ENCODE measurements at places on chromosomes 12 and 14.

- DNase-seq: no peak
Measured at GRCh38 chr12:48717252-48717695, 767 bp upstream of the CCNT1 start.

DNA sequence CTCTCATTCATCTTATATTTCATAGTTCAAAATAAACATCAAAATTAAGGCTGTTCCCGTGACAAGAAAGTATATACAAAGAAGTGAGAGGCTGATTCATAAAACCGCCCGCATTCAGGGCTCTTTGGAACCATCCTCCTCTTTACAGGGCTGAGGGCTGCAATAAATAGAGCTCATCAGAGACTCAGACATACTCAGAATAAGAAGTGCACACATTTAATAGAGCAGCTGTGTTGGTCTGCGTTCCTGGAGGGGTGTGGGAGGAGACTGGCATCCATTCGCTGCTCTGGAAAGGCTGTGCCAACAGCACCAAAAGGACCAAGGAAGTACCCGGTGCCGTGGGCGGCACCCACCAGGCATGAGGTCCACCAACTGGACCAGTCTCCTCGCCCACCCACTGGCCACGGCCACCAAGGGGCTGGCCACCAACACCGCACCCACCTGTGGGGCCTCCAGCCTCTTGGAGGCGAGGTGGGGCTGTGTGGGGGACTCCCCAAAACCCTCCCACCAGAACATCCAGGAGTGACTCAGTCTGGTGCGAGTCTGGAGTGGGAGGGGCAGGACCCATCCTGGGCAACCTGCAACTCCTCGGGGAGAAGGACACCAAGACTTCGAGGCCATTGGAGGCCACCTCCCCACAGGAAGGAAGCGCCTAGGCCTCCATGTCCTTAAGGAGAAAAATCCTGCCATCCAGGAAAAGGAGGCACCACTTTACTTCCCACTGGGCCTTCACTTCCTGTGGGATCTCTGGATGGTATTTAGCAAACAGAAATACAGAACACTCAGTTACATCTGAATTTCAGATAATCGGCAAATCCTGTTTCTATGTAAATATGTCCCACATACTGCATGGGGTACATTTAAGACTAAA is 32.7 kb downstream of the VCPKMT start:
- DNase-seq: no peak

GRCh38 chr14:61308198-61308597 is 13.2 kb upstream of the PRKCH start:
- no peak for DNase-seq

- no peak for DNase-seq
Measured at GRCh38 chr12:48773686-48774085, 15.2 kb downstream of the ADCY6 start.

- no peak for DNase-seq
Measured at GRCh38 chr14:84084056-84084630, 1445.8 kb upstream of the FLRT2 start.

- DNase-seq: no peak
Measured at GRCh38 chr12:26109343-26109881, 15.4 kb downstream of the BHLHE41 start.

- no peak for DNase-seq
Measured at GRCh38 chr12:4506870-4507269, 31.8 kb upstream of the RAD51AP1 start.

GRCh38 chr14:24298892-24299254 is 707 bp downstream of the DHRS1 start:
- no peak for DNase-seq

- DNase-seq: no peak
Measured at GRCh38 chr12:72493407-72493806, 221.2 kb downstream of the TRHDE start.

GRCh38 chr14:104580961-104581360 is 1.4 kb downstream of the C14orf180 start:
- no peak for DNase-seq

GRCh38 chr12:106249411-106250135 is 1.8 kb upstream of the CKAP4 start:
- no peak for DNase-seq

- DNase-seq: no peak
Measured at GRCh38 chr12:75622492-75622891, 111.1 kb upstream of the KRR1 start.

DNA sequence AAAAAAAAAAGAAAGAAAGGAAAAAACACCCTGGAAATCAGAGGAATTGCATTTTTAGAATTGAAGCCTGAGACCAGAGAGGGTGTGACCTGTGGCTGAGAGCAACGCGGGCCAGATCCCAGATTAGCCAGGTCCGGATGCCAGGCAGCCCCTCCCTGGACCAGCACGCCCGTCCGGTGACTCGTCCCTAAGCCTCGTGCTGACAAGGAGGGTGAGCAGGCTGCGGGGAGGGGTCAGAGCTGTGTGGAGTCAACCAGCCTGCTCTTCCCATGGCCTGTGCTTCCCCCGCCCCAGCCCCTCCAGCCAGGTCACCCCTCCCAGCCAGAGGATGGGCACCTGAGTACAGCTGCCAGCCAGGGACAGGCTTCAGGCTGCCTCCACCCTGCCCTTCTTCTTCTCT is 4.2 kb upstream of the KLC1 start:
- DNase-seq: no peak

DNA sequence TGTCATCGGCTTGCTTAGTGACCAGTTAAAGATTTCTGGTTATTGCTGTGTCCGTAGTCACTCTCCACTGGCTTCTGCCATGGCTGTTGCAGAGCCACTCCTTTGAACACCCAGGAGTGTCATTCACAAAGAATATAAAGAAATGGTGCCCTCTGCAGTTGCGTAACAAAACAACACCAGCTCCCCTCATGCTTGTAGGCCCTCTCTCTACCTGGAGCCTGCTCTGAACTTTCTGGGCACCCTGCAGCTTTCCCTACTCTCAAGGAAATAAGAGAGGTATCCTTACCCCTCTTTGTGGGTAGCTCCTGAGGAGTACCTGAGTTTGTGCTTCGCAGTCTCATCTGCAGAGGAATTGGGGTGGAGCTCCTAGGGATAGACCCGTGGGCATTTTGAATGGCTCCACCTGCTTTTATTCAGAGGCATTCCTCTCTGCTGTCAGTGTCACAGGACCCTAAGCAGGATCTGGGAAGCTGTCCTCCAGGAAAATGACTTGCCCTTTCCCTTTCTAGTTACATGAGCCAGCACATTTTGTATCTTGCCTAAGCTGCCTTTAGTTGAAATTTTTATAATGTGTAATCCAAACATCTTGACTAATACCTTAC is 97.2 kb upstream of the TMEM260 start:
- no peak for DNase-seq

DNA sequence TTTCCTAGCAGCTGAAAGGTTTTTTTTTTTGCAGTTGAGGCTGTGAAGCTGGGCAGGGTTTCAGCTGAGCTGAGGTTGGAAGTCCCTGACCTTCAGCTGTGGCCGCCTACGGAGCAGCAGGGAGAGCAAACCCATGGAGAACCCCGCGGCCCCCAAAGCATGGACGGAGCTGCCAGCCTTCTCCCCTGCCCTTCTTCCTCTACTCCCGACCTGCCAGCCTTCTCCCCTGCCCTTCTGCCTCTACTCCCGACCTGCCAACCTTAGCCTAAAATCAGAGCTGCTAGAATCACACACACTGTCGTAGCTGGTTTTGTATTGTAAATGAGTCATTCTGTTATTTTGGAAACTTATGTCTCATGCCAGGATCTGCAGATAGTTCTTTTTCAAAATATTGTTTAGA is 74.6 kb downstream of the PPP2R5C start:
- DNase-seq: no peak

DNA sequence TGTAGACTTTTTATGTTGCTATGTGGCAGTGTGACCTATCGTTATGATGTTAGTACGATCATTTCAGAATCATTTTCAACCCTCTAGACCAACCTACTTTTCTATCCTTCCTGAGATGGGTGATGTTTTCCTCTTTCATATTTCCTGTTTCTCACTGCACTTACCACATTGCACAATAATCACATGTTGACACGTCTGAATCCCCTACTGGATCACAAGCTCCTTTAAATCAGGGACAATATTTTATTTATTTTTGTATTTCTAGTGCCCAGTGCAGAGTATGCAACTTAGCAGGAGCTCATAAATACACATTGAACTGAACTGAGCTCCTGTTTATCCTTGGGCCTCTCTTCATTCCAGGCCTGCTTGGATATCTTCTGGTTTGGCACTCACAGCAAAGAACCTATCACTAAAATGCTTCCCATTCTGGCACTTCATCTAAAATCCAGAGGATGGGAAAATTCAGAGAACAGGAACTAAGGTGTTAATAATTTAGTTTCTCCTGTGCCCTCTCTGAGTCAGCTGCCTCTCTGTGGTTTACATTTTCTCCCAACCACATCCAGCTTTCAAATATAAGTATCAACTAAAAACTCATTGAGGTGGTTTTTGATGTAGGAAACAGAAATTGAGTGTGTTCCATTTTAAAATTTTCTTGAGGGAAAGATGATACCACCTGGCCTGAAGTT is 69.4 kb upstream of the DYRK2 start:
- DNase-seq: no peak

- DNase-seq: no peak
Measured at GRCh38 chr12:52066346-52067080, 3.3 kb upstream of the ATG101 start.

DNA sequence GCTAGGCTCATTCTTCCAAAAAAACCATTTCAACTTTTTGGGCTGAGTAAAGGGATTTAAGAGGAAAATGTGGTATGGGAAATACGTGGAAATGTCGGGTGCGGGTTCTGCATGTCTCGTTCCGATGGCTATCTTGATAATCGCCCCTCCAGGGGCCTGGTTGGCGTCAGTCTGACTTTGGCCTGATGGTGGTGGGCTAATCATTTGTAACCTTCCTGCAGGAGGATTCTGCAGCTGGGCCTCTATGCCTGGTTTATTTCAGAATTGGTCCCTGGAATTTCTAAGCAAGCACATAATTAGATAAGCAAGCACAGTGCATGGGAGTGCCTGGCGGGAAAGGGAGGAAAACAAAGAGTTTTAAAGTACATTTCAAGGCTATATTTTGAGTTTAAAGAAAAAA is 14.8 kb upstream of the SLC4A8 start:
- DNase-seq: no peak

DNA sequence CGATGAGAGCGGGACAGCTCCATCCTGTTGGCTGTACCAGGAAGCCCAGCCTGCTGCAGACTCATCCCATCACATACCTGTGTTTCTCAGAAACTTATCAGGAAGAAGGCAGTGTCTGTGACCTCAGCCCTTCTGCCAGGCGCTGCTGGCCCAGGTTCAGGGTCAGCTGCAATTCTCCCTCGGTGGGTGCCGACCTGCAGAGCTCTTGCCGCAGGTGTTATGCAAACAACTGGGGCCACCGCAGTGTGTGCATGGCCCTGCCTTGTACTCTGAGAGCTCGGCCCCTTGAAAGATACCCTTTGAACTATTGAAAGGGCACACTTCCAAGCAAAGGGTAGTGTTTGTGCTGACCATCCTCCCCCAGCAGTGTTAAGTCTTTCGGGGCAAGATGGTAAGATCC is 322.2 kb upstream of the DIO3 start:
- no peak for DNase-seq
